Endodermal cell (in vitro differentiated cells): ENCODE measurements at places on chromosomes 7 and 10.

DNA sequence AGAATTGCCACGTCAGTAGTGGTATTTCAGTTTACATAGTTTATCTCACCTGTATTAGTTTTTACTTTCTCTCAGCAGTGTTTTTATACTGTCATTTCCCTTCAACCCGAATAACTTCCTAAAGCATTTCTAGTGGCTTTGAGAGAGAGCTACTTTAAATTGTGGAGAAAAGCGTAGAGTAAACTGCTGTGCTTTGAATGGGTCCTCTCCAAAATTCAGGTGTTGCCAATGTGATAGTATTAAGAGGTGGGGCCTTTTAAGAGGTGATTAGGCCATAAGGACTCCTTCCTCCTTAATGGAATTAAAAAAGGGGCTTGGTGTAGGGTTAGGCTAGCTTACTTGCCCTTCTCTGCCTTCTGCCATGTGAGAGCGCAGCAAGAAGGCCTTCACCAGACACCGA, 98.4 kb downstream of the LCOR start:
- no peak for DNase-seq

- no peak for DNase-seq
Observed at GRCh38 chr10:117409549-117410305, 34.5 kb upstream of the PDZD8 start.

GRCh38 chr7:38685851-38686250, 54.7 kb upstream of the AMPH start:
- DNase-seq, result no peak

GRCh38 chr7:35405461-35405860, 151.6 kb upstream of the TBX20 start:
- DNase-seq, result no peak

DNA sequence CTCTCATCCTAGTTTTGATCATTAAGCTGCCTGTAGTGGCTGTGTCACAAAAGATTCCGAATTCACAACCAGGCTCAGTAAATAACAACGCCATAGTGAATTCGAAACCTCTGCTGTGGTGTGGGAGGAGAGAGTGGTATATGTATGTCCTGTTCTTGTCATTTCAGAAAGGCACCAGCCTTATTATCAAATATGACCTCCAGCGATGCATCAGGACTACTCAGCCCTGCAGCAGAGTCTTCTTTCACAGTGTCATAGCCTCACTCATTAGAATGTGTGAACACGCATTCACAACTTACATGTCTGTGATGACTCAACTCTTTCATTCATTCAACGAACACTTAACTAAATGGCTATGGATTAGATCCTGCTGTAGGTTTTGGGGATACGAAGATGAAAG, 15.3 kb downstream of the AOC1 start:
- DNase-seq, result no peak

DNA sequence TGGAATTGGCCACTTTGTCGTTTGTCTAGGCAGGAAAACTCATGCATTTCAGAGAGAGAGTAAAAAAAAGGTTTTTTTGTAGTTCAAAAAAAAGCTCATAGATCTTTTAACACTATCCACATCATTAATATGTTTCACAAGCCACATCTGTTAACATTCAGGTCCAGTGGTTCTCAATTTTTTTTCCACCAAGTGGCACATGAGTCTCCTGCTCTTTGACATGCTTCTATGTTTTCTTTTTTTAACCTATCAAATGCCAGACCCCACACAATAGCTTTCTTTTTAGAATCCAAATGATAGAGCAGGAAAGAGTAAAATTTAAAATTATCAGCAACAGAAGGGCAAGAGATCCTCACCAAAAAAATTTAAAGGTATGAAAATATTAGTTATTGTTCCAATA, 20.3 kb downstream of the NOD1 start:
- DNase-seq, result no peak

DNA sequence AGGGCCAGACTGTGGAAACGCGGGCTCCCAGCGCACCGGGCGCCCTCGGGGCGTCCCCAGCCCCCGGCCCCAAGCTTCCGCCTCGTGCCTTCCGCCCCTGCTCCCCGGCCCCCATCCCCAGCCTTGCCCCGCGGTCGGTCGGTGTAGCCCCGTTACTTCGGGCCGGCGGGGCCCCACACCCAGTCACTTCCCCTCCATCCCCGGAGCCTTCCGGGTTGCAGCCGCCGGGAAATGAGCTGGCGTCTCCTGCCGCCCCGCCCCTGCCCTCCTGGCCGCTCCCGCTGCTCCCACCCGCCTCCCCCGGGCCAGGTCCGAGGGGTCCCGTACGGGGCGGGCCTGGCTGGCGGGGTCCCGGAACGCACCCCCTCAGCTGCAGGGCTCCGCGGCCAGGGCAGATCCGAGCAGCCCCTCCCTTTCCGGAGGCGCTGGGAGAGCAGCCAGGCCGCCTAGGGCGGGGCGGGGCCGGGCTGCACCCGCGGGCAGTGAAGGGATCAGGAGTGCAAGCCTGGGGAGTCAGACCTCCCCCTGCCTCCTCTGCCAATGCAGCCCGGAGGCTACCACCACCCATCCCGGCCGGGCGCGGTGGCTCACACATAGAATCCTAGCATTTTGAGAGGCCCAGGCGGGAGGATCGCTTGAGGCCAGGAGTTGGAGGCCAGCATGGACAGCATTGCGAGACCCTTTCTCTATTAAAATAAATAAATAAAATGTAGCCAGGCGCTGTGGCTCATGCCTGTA, 709 bp downstream of the ARPC1B start:
- peak; percentile 85 for DNase-seq

- no peak for DNase-seq
Observed at GRCh38 chr7:137681657-137682562, 164.9 kb downstream of the DGKI start.

GRCh38 chr7:118525020-118525419, 300.5 kb downstream of the ANKRD7 start:
- no peak for DNase-seq
